ENCODE measurements at places on chromosomes 2 and 18.

DNA sequence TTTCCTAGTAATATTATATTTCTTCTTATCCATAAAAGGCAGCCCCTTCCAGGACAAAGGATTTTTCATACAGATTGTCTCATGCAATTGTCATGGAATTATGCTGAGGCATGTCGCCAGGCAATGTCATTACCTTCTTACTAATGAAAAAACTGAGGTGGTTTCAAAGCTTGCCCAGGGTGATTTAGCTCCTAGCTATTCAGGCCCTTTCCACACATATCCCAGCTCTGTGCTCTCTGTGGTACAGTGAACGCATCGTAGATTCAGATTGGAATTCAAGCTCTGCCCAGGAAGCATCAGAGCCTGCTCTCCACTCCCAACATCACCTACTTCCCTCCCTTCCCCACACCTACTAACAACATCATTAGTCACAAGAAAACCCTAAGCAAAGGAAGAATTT, 60.1 kb downstream of the ATP8B1 start:
- peaks cover 2% of the 10 kb centered on the region for H3K27me3 ChIP-seq
- H3K4me1 ChIP-seq, result no peaks in the 10 kb centered on the region
- no peak overlapping the region for H3K27ac ChIP-seq
- DNase-seq, result no peak

DNA sequence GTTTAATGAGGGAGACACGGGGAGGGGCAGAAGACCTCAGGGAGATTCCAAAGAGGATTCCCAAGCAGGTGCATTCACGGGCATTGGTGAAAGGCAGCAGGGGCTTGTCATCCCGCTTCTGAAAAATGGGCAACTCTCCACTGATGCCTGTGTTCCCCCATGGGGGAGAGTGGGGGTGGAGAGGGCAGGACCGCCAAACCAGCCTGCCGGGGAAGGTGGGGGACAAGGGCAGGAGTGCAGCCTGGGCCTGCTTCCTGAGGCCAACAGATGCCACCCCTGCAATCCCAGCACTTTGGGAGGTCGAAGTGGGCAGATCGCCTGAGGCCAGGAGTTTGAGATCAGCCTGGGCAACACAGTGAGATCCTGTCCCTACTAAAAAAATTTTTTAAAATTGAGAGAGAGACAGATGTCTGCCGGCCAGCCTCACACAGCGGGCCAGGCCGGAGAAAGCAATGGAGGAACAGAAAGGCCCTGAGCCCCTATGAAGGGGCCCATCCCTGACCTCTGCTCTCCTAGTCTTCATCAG, 44.8 kb upstream of the UBE2F start:
- peaks cover 4% of the 10 kb centered on the region for H3K4me1 ChIP-seq
- H3K4me3 ChIP-seq, result no peak overlapping the region
- H3K36me3 ChIP-seq, result peaks cover 4% of the 10 kb centered on the region
- H3K27me3 ChIP-seq, result peaks cover 4% of the 10 kb centered on the region

GRCh38 chr2:207240649-207241048, 74.9 kb upstream of the KLF7 start:
- peaks cover 4% of the 10 kb centered on the region for H3K27me3 ChIP-seq
- DNase-seq, result no peak
- H3K4me3 ChIP-seq, result no peak overlapping the region
- H3K4me1 ChIP-seq, result peaks cover 18% of the 10 kb centered on the region

DNA sequence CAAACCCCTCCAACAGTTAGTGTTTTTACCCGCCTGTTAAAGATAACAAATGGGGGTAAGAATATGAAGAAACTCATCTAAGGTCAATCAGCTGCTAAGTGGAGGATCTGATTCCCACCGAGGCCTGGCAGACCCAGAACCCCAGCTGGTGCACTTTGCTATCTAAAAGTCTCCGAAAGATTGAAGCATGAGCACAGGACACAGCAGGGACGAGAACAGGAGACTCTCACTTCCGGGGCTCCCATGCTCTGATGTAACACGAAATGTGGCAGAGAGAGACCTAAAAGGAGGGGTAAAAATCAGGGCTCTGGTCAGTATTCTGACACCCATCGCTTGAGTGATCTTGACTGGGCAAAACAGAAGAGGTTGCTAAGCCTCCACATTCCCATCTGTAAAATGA, 119.7 kb downstream of the PDCL3 start:
- no peak overlapping the region for H3K27ac ChIP-seq
- no peak for DNase-seq
- H3K4me3 ChIP-seq, result no peak overlapping the region
- H3K4me1 ChIP-seq, result no peaks in the 10 kb centered on the region

GRCh38 chr2:120849278-120849677, 113.6 kb downstream of the GLI2 start:
- no peak overlapping the region for H3K27ac ChIP-seq
- no peak for DNase-seq
- H3K36me3 ChIP-seq, result peaks cover 21% of the 10 kb centered on the region
- no peak overlapping the region for H3K4me3 ChIP-seq
- H3K4me1 ChIP-seq, result peaks cover 23% of the 10 kb centered on the region

DNA sequence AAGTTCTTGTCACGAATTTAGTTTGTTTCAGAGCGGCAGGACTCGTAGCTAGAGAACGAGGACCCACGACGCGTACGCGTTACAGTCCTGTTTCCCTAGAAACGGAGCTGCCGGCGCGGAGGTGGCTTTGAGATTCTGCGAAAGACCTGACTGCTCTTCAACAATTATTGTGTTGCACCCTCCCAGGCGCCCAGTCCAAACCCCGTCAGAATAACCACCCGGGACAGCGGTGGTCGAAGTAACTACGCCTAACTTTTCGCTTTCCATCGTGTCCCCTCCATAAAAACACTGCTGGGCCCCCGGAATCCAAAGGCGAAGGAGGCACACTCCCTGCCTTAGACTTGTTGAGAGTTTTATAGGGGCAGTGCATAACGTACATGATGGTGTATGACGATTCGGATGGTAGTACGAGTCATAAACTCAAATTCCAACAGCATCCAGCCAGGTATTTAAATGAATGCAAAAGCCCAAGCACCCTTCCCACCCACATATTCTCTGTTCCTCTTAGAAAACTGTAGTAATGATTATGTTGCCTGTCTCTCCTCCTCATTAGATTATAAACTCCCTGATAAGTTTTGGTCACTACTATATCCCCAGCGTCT, 651 bp upstream of the STAM2 start:
- peaks cover 3% of the 10 kb centered on the region for H3K36me3 ChIP-seq
- H3K27me3 ChIP-seq, result peaks cover 7% of the 10 kb centered on the region
- peak overlapping the region; percentile 96 for H3K4me3 ChIP-seq
- DNase-seq, result no peak
- H3K27ac ChIP-seq, result peak overlapping the region; percentile 99

- no peak for DNase-seq
- no peak overlapping the region for H3K4me3 ChIP-seq
- H3K4me1 ChIP-seq, result peaks cover 41% of the 10 kb centered on the region
These were observed 116.7 kb upstream of the COPS8 start for GRCh38 chr2:236968880-236969534.

- no peaks in the 10 kb centered on the region for H3K36me3 ChIP-seq
- DNase-seq, result peak; percentile 38
- H3K4me3 ChIP-seq, result no peak overlapping the region
- H3K4me1 ChIP-seq, result peaks cover 21% of the 10 kb centered on the region
These were observed 180.3 kb downstream of the MYO5B start for GRCh38 chr18:50014606-50015005.

DNA sequence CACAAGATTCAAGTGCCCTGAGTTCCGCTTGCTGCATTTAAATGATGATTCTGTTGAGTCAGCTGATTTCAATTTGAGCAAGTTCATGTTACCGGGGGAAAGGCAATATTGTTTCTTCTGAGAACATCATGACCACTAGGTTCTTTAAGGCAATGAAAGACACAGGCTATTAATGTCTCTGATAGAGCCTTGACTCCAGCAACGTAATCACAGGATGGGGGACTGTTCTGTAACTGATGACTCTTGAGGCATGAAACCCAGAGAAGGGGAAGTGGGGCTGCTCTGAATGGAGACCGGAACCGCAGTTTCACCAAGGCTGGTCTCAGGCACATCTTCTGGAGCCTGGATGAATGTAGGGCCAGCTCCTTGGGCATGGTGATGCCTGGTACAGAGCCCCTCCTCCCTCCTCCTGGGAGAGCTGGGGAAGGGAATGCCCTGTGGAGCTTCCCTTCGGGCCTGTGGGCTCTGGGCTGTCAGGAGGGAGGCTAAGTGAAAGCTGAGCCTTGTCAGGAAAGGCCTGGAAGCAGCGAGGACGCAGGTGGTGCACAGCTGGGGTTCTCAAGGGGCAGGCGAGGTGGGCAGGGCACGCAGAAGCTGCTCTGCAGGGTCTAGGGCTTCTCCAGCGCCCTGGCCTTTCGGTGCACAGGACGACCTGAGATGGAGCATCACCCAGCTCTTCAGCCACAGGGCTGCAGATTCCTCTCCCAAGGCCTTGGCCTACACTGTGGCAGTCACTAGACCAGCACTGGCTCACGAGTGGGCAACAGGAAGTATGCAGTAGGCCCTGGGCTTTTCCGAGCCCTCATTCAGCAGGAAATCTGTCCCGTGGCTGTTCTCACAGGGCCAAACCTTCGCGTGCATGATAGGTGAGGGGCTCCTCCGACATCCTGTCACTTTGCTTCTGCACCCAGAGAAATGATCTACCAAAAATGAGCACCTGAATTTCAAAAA, 36.6 kb upstream of the PRLH start:
- H3K4me1 ChIP-seq, result peaks cover 19% of the 10 kb centered on the region
- H3K36me3 ChIP-seq, result no peaks in the 10 kb centered on the region
- H3K27ac ChIP-seq, result no peak overlapping the region
- peak; percentile 66 for DNase-seq
- H3K4me3 ChIP-seq, result no peak overlapping the region
- H3K27me3 ChIP-seq, result no peaks in the 10 kb centered on the region

- no peaks in the 10 kb centered on the region for H3K27me3 ChIP-seq
- no peak overlapping the region for H3K4me3 ChIP-seq
- no peak overlapping the region for H3K27ac ChIP-seq
- DNase-seq, result no peak
- H3K4me1 ChIP-seq, result peaks cover 6% of the 10 kb centered on the region
These were observed 90.5 kb upstream of the MAPK4 start for GRCh38 chr18:50469380-50469781.

DNA sequence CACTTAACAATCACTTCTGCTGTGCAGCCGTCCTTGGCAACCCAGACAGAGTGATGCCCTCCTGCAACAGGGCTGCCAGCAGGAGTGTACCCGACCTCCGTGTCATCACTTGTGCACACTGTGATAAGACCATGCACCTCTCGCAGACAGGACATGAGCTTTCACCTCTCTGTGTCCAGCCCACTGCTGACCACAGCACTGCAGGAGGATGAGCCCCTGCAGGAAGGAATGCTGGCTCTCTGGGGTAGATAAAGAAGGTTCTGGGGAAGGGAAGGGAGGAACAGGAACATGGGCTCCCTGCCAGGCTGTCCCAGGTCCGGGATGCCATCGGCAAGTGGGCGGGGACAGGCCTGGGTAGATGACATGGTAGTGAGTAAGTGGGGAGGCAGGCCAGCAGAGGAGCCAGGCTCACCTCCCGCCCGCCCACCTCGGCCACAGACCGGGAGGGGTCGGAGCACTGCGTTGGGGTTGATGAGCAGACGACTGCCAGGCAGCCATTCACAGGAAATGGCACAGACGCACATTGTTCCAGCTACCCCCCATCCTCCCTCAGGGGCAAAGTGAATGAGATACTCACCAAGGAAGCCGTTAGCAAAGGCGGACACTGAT, 18.6 kb upstream of the COL6A3 start:
- H3K36me3 ChIP-seq, result peaks cover 4% of the 10 kb centered on the region
- peaks cover 6% of the 10 kb centered on the region for H3K27me3 ChIP-seq
- DNase-seq, result no peak
- no peak overlapping the region for H3K4me3 ChIP-seq
- no peaks in the 10 kb centered on the region for H3K4me1 ChIP-seq

GRCh38 chr18:12013186-12013916, 32.0 kb downstream of the IMPA2 start:
- H3K4me3 ChIP-seq, result no peak overlapping the region

GRCh38 chr2:71597756-71598155, 144.4 kb downstream of the DYSF start:
- H3K27me3 ChIP-seq, result no peaks in the 10 kb centered on the region
- no peak for DNase-seq
- H3K4me3 ChIP-seq, result no peak overlapping the region
- H3K4me1 ChIP-seq, result peaks cover 25% of the 10 kb centered on the region
- no peak overlapping the region for H3K27ac ChIP-seq
- H3K36me3 ChIP-seq, result peaks cover 6% of the 10 kb centered on the region

- DNase-seq, result no peak
- H3K27ac ChIP-seq, result no peak overlapping the region
- peaks cover 3% of the 10 kb centered on the region for H3K27me3 ChIP-seq
- H3K4me1 ChIP-seq, result no peaks in the 10 kb centered on the region
These were observed 28.7 kb downstream of the MSH6 start for GRCh38 chr2:47811668-47812067.

DNA sequence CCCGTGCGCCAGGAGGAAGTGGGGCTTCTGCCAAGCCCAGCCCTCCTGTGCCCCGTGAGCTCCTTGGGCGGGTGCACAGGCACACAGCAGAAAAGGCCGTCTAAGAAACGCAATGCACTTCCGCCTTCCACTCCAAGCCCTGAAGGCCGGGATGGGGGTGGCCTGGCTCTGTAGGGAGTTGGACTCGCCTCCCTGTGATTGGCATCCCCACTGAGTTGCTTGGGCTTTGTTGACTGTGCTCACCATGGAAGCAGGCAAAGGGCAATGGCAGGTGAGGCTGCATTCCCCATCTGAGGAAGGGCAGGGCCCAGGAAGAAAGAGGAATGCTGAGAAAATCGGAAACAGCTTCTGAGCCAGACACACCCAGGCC, 66.8 kb downstream of the CRACDL start:
- H3K27ac ChIP-seq, result no peak overlapping the region
- H3K4me1 ChIP-seq, result peaks cover 13% of the 10 kb centered on the region
- no peak for DNase-seq
- no peak overlapping the region for H3K4me3 ChIP-seq

DNA sequence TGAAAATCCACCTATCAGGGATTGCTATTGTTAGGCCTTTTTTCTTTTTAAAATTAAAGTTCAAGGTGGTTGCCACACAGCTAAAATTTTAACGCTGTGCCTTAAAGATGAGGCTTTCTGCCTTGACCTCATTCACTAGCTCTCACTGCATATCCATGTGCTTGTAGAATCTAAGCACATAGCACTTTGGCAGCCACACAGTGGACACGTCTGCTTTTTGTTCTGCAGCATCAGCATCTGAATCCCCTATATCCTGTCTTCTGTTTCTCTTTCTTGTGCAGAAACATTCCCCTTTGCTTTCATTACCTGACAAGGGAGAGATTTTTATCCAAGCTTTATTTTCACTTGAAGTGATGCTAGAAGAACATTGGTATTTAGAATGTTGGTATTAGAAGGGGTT, 38.1 kb downstream of the RALB start:
- no peak overlapping the region for H3K27ac ChIP-seq
- H3K4me1 ChIP-seq, result no peaks in the 10 kb centered on the region
- DNase-seq, result no peak
- peaks cover 4% of the 10 kb centered on the region for H3K36me3 ChIP-seq

- H3K27me3 ChIP-seq, result no peaks in the 10 kb centered on the region
- no peaks in the 10 kb centered on the region for H3K4me1 ChIP-seq
- no peak overlapping the region for H3K4me3 ChIP-seq
- no peaks in the 10 kb centered on the region for H3K36me3 ChIP-seq
- no peak for DNase-seq
- no peak overlapping the region for H3K27ac ChIP-seq
These were observed 42.3 kb downstream of the SLC4A1AP start for GRCh38 chr2:27705851-27706622.

All from glutamatergic neuron (in vitro differentiated cells).